ENCODE measurements at places on chromosomes 3 and 15.

- no peak for DNase-seq
Measured at GRCh38 chr15:29666241-29666640, 156.0 kb downstream of the TJP1 start.

- no peak for DNase-seq
Measured at GRCh38 chr3:127008236-127008635, 25.3 kb downstream of the PLXNA1 start.

- peak; percentile 53 for DNase-seq
Measured at GRCh38 chr3:159263750-159264553, 462.1 kb downstream of the MFSD1 start.

GRCh38 chr15:60469893-60470641, 8.9 kb downstream of the ICE2 start:
- DNase-seq = no peak

DNA sequence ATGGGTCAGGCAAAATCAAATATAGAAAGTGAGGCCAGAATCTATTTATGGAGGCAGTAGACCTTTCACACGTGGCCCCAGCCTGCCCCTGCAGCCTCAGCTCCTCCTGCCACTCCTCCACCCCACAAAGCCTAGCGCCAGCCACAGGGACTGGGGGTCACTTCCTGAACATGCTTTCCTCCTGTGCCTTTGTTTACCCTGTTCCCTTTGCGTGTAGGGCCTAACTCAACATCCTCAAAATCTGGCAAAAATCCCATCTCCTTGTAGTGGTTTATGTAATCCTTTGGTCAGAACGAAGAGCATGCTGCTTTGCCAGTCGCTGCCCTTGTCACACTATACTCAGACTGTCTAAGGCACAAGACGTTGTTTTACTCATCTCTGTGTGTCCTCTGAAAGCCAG, 39.6 kb downstream of the KBTBD12 start:
- no peak for DNase-seq

- no peak for DNase-seq
Measured at GRCh38 chr3:102141096-102141927, 292.0 kb downstream of the NFKBIZ start.

DNA sequence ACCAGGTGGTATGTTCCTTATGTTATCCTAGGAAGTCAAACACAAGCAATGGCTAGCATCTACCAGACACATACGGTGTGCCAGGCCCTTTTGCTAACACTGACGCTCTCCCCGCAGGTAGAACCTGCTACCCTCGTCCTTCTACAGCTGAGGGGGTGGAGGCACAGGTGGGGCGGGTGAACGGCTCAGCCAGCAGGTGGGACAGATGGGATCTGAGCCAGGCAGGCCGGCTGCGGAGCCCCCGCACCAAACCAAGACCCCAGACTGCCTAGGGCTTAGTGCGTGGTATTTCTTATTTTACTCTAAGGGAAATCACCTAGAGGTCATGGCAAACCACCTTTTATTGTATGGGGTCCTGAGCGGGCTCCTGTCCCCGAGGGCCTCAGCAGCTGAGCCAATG, 53.9 kb upstream of the PCSK6 start:
- no peak for DNase-seq

DNA sequence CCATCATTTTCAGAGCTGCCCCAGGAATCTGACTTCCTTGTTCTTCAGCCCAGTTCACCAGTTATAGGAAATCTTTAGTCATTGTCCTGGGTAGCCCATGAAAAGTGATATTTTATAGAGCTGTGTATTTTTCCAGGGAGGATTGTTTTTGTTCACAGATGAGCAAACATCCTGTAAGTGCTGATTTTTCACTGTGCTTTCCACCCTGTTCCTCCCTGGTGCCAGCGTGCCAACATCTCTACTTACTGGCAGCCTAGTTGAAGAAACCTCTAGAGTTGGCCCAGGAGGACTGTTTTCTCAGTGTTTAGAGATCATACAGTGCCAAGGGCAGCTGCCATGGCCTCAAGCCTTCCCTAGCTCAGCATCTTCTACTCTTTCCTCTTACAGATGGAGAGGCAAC, 41.3 kb downstream of the ST6GAL1 start:
- DNase-seq = no peak

GRCh38 chr3:11290743-11291680, 18.8 kb downstream of the ATG7 start:
- no peak for DNase-seq

- DNase-seq = no peak
Measured at GRCh38 chr3:159766563-159767185, 222.0 kb upstream of the IL12A start.

DNA sequence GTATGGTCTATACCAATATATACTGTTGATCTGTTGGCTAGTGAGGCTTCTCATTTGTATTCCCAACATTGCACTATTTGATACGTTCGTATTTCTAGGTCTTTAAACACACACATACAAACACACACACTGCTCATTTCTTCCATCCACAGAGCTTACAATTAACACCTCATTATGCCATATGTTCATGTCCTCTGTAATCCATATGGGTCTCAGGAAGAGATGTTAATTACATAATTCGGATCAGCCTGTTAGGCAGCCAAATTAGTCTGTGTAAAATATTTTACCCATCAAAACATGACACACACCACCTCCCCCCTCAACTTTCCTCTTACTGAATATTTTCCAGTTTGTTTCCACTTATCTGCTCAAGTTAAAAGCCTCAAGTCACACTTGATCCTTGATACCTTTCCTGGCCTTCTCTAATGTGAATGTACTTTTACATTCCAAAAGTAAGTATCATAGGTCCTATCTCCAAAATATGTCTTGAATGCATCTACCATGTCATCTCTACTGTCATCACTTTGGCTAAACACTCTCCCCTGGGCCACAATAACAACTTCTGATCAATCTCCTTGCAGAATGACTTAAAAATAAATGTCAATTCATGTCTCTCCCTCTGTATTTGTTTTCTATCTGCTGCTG, 28.2 kb downstream of the EOGT start:
- no peak for DNase-seq

- no peak for DNase-seq
Measured at GRCh38 chr3:88057630-88058305, 1.0 kb downstream of the CGGBP1 start.

DNA sequence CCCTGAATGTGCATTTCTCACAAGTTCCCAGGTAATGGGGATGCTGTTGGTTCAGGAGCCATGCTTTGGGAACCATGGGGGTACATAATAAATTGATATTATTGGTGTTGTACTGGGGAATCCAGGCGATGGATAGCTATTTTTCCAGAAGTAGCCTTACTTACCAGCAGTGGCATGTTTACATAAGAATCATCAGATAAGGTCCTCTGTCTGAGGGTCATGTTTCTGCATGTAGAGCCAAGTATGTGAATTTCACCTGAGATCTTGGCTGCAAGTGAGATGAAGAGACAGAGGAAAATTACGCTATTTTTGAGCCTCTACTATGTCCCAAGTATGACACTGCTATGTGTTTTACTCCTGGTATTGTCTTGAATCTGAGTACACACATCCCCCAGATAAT, 26.3 kb downstream of the GPD1L start:
- DNase-seq = no peak

GRCh38 chr15:68431792-68432401, at the start of gene ITGA11:
ITGA11 (minus strand) TSS chr15:68432163; CDS start chr15:68432066, 97 bp downstream.
- peak; percentile 15 for DNase-seq

- DNase-seq = no peak
Measured at GRCh38 chr3:38348903-38349302, 2.3 kb downstream of the XYLB start.

DNA sequence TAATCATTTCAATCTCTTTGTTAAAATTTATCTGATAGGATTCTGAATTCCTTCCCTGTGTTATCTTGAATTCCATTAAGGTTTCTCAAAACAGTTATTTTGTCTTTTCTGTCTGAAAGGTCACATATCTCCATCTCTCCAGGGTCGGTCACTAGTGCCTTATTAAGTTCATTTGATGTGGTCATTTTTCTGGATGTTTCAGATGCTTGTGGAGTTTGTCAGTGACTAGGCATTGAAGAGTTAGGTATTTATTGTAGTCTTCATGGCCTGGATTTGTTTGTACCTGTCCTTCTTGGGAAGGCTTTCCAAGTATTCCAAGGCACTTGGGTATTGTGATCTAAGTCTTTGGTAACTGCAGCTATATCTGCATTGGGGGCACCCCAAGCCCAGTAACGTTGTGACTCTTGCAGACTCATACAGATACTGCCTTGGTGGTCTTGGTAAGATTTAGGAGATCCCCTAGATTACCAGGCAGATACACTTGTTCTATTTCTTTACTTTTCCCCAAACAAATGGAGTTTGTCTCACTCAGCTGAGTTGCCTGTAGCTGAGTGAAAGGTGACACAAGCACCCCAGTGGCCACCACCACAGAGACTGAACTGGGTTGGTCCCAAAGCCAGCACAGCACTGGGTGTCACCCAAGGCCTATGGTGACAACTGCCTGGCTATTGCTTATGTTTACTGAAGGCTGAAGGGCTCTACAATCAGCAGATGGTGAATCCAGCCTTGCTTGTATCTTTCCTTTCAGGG, 18.9 kb upstream of the SLC27A2 start:
- DNase-seq = peak; percentile 72

DNA sequence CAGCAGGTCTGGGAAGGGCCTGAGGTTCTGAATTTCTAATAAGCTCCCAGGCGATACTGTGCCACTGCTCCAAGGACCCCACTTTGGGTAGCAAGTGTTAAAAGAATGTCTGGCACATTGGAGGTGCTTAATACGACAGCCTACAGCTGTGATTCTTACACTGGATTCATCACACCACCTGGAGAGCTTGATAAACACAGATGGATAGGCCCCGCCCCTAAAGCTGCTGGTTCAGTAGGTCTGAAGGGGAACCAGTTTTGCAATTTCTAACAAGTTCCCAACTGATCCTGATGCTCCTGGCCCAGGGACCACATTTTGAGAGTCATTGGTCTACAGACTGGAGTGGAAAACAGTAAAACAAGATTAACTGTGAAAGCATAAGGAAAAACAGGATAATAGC, 124.8 kb upstream of the ST8SIA2 start:
- no peak for DNase-seq

DNA sequence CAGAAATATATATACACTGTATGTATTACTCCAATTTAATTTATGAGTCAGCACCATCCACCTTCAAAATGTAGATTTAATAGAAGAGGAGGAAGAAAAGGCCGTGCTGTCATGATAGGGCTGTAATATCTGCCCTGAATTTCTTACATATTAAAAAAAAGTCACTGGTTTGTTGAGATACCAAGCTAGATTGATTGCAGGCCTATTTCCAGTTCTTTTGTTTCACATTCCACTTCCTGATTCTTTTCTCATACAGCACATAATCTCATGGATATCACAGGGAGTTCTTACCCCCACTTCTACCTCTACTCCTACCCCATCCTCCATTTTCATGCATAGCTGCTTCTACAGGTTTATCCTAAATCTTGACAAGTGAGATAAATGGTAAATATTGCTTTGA, 290.3 kb downstream of the ZBTB20 start:
- no peak for DNase-seq

DNA sequence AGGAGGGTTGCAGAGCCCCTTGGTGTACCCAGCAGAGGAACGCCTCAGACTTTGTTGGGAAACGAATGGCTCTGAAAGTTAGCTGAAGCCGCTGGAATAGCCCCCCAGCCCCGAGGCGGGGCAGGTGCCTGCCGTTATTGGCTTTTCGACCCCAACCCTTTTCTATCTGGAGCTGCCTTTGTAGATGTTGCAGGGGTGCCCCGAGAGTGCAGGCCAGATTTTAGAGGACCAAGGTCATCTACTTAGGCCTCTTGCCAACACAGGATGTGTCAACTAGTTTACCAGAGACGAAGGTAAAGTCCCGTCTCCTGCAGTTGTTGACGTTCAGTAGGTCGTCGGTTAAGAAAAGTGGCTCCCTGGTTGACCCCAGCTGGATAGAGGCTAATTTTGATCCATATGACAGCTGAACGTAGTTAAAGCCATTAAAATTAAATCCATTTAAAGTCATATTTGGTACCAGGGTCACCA, 579 bp upstream of the UBE3A start:
- DNase-seq = peak; percentile 29

GRCh38 chr3:175386630-175387029, 527.5 kb downstream of the NAALADL2 start:
- DNase-seq = no peak

DNA sequence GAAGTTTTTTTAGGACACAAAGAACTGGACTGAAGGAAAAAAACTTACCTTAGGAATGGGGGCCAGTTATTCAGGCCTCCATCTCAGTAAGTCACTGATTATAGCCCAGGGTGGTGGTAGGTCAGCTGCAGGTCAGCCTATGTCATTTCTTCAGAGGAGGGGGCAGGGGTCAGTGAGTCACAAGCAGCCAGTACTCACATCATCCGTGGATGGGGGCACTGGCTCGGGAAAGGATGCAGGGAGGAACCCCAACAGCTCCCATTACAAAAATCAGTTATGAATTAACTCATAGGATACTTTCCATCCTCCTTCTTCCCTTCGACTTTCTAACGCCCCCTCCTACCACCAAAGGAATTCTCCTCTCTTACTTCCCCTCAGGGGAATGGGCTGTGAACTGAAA, 578.3 kb downstream of the PDCD6IP start:
- no peak for DNase-seq

GRCh38 chr3:126125781-126126251, 41.9 kb upstream of the SLC41A3 start:
- no peak for DNase-seq

DNA sequence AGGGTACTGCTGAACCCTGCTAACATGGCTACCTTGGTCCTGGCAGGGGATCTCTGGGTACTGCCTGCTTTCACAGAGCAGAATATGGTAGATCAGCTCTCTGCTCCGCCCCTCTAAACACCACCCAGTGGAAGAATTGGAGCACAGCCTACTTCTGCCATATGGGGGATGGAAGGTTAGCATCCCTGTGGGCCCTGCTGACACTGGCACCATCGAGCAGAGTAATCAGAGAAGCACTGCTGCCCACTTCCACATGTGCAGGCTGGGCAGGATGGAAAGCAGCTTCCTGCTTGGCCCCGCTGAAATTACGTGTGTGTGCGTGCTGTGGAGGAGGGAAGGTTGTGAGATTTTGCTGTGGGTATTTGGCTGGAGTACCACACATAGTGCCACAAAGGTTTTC, 24.8 kb downstream of the CCR1 start:
- no peak for DNase-seq

GRCh38 chr3:168124291-168124690, 28.6 kb upstream of the GOLIM4 start:
- DNase-seq = no peak

- DNase-seq = no peak
Measured at GRCh38 chr3:187619461-187619860, 50.7 kb downstream of the SST start.

- DNase-seq = no peak
Measured at GRCh38 chr3:177119829-177120228, 77.5 kb downstream of the TBL1XR1 start.

DNA sequence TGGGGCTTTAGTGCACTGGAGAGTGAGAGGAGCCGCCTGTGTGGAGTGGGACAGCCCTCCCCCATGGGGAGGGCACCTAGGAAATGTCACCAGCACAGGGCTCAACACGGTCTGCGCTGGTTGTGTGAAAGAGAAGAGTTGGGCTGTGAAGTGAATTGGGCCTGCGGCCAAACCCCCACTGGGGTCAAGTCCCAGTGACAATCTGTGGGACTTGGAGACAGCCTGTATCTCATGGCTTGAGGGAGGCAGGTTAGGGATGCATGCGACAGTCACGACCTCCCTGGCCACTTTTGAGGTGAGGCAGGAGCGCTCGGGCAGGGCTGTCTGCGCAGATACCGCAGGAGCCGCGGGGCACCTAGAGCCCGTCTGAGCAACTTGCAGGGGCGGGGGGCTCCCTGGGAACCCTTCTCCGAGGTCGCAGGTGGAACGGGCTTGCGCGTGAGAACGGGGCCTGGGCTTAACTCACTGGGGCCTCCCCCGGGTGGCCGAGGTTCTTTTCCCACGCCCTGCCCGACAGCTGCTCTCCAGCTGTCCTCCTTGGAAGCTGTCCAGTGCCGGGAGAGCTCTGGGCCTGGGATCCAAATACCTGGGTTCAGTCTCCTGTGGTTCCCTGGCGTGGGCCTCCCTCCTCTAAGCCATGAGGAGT, 77.4 kb downstream of the SNRK start:
- DNase-seq = no peak

All from LoVo (cell line).